Activated CD4-positive, alpha-beta memory T cell treated with anti-CD3 and anti-CD28 coated beads for 36 hours (primary cell): ENCODE measurements at places on chromosomes 11 and 22.

DNA sequence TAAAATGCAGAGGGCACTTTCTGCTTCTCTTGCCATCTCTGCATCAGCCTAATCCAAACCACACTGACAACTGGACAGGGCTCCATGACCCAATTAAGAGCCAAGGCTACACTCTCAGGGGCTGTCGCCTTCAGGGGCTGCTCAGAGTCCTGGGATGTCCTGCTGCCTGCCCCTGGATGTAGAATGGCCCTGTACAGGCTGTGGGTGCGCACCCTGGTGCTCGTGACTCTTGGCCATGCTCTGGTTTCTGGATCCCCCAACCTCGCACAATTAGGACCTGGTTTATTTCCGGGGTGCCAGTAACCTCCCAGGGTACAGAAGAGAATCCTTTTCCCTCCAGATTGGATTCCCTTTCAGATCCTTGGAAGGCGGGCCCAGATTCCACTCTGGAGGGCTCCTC is 11.3 kb downstream of the IFT27 start:
- no peak for DNase-seq

GRCh38 chr11:74942073-74942759 is 6.7 kb downstream of the XRRA1 start:
- no peak for DNase-seq

DNA sequence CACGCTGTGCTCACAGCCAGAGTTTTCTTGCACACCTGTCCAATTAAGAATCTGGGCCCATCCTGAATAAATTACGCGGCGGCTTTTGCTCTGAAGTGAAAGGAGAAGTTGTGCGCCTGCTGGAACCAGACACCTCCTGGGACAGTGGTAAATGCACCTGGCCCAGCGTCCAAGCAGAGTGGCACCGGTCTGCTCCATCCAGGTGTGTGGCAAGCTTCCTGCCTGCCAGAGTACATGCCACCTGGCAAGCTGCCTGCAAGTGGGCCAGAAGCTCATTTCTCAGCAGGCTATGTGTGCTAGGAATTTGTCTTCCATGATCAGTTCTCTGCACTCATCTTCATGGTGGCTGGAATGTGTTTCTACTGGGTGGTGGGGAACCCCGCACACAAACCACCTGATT is 660.6 kb downstream of the ETS1 start:
- no peak for DNase-seq

- DNase-seq = no peak
Observed at GRCh38 chr11:130165601-130166456, 6.2 kb downstream of the ST14 start.

DNA sequence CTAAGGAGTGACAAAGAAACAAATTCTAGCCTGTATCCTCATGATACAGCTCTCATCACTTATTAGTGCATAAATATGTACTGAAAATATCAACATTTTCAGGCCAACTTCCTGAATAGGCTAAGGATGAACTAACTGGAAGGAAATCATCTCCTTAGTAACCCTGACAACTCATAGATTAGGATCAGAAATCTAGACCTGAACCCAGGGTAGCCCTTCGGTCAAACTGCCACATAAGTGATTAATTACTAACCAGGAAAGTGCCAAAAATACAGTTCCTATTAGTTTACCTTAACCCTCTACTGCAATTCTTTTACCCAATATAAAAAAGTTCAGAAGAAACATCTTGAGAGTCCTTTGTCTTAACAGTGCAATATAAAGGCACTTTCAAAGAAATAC is 40.0 kb downstream of the AMBRA1 start:
- no peak for DNase-seq

GRCh38 chr11:102423936-102424335 is 28.6 kb downstream of the TMEM123 start:
- DNase-seq = no peak
